ENCODE measurements at places on chromosomes 7 and 10.

GRCh38 chr10:30589441-30589840 lies 40.1 kb downstream of the LYZL2 start:
- DNase-seq = no peak

DNA sequence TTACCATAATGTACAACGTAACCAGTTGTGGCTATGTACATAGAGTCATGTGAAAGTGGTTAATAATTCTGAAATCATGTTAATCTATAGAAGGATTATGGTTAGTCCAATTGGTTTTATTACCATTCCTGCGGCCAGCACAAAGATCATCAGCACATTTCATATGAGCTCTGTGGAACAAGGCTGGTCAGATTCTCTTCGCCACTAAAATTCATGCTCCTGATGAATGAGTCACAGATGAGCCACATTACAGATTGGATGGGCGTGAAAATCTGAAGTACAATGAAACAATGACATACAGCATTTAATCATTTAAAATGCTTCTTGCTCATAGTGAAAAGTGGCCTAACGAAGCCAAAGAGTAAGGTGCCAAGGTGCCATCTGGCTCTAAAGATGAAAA lies 716.2 kb upstream of the PHF14 start:
- DNase-seq = no peak

DNA sequence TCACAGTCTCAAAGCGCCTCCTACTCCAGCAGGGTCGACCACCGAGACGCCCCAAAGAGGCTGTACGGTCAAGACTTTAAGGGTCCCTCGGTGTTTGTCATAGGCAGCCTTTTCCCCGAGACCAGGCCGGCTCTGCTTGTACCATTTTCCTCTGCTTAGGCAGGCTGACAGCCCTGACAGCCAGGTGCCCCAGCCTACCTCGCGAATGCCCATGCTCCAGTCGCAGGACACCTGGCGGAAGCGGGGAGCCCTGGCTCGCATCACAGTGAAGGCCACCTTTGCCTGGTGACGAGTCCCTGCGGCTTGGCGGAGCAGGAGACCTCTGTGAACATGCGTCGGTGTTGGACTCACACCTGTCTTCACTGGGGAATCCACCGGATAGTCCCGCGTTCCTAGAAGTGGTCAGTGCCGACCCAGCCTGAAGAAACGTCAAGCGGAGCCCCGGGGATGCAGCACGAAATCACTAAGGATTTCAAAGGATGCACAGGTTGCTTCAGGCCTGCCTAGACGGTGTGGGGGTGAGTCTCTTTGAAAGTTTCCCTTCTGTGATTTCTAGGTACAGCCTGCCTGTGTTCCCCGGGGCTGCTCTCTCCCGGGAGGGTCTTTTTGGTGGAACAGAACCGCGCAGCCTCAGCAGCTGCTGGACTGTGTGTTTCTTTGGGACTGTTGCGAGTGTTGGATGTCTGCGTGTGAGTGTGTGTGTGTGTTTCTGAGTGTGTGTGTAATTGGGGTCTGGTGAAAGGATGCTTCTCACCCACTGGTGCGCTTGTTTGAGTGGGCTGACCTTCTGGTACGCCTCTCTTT lies 30.5 kb upstream of the ZNF273 start:
- DNase-seq = no peak

DNA sequence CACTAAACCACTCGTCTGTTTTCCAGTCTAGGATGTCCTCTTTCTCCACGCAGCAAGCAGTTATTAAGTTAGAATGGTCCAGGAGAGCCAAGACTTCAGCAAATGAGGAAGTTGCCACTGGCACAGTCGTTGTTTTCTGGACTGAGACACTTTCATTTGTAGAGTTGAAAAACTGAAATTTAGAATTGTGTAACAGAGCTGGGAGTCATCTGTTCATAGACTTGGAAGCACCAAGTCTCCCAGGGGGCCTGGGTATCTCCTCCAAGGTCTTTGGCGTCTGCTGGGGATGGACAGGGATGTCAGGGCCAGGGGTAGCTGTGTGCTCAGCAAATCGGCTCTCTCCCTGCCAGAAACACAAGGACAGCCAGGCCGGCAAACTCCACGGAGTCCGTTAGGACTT lies 208.4 kb downstream of the FANK1 start:
- no peak for DNase-seq

DNA sequence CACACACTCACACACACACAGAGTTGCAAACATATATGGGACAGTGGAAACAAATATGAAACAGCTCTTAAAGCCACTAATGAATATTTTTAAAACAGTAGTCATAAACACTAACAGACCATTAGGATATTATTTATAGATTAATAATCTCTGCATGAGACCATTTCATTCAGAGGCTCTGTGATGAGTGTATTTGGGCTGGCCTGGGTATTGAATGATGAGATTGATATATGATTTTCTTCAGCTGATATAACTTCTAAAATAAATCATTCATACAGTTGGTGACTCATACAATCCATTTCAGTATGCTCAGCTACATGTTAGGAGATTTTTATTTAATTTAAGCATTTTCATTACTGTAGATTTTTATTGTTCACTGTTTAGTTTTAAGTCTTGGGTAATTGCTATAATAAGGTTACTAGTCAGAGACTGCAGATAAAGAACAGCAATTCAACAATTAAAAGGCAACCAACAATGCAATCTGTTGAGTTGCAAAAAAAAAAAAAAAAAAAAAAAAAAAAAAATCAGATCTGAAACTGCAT lies 25.2 kb upstream of the AGK start:
- DNase-seq = no peak

DNA sequence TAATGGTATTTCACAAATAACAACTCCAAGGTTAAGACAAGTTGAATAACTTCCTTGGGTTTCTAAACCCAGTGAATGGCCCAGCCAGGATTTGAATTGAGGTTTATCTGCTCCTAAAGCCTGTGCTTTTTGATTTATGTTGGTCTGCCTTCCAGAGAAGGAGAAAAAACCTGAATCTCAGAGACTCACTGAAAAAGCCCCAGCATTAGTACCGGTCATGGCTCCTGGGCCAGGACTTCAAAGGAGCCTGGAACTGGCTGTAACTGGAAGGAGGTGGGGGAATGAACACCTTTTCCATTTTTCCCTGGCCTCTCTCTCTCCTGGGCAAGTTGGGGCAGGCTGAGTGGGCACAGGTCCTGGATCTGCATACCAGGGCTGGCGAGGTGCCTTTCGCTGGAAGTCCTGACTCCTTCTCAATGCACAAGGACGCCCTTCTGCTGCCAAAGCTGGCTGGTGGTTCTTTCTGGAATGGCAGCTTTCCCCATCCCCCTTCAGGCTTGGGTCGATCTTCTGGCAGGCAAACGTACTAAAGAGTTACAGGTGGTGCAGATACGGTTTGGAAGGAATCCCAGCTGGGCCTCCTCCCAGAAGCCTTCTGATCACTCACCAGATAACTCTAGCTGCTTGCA lies 268.2 kb downstream of the PTEN start:
- no peak for DNase-seq

GRCh38 chr7:150388709-150389531 lies 9.8 kb downstream of the ZNF775 start:
- DNase-seq = no peak

DNA sequence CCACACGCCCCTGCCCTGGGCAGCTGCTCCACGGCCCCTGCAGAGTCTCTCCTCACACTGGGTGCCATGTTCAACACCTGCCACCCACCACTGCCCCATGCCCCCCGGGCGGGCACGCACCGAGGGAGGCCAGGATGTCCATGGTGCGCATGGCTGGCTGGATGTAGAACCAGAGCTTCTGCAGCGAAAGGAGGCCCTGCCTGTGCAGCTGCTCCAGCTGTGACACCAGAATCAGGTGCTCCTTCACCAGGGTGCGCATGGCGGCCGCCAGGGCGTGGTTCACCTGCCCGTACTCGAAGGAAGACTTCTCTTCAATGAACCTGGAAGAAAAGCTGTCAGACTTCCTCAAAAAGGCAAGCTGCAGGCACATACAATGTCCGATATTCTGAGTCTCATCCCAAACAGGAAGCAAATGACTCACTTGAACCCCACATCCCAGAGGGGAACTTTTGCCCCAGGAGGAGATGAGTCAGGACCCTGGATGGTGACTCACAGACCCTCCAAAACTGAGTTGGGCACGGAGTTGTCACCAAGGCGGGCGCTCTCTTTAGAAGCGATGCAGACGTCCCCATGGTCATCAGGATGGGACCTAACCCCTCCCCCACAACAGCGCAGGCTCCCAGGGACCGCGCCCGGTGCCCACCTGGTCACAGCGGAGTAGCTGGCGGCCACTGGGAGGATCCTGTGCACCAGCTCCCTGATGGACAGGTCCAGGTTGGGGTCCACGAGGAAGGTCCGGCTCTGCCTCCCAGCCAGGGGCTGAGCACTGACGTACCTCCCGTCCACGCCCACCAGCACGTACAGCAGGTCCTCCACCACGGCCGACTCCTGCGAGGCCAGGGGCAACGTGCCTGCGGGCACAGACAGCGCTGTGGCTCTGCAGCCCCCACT lies 15.5 kb downstream of the TUBGCP2 start:
- no peak for DNase-seq

GRCh38 chr7:142345811-142346210 lies 88.0 kb upstream of the PRSS58 start:
- no peak for DNase-seq

DNA sequence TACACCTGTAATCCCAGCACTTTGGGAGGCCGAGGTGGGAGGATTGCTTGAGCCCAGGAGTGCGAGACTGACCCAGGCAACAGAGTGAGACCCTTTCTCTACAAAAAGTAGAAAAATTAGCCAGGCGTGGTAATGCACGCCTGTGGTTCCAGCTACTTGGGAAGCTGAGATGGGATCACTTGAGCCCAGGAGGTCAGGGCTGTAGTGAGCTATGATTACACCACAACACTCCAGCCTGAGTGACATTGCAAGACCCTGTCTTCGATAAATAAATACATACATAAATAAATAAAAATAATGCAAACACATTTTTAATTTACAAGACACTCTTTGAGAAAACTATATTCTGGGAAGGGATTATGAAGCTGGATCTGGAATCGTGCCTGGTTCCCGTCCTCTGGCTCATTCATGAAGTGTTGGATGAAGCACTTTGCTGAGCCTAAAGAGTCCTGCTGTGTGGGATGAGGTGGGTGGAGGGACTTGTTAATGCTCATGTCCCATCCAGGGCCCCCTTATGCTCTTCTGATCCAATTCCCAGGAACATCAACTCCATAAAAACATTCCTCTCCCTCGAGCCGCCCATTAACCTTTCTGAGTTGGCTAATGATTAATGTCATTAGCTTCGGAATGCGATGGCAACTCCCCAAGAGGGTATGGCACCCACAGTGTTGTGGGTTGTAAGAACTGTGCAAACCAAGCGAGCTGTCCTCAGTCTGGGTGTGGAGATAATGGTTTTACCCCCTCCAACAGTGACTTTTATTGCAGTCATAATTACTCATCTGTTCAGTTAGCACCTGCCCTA lies 236.3 kb downstream of the BAMBI start:
- DNase-seq = no peak

DNA sequence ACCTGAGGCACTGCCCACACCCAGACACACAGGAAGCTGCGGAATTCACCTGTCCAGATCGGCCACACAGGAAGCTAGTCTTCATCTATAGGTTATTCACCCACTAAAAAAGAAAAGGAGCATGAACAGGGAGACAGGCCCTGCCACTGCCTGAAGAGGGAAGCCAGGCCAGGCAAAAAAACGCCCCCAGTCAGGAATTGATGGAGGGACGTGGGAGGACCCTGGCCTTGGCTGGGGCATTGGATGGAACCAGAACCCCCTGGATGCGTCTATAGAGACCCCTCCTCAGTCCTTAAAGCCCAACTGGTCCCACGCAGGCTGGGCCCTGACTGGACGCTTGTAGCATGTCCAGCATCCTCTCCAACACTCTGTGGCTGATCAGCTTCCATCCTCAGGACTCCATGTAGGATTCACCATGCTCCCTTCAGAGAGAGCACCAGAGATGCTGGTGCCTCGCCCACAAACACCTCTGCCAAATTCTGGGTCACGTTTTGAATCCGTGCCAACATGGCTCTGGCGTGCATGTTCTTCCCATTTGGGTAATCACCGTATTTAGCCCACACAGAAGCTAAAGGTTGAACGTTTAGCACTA lies 259.3 kb upstream of the TCERG1L start:
- no peak for DNase-seq

- DNase-seq = no peak
Measured at GRCh38 chr7:14395860-14396259, 406.4 kb upstream of the ETV1 start.

DNA sequence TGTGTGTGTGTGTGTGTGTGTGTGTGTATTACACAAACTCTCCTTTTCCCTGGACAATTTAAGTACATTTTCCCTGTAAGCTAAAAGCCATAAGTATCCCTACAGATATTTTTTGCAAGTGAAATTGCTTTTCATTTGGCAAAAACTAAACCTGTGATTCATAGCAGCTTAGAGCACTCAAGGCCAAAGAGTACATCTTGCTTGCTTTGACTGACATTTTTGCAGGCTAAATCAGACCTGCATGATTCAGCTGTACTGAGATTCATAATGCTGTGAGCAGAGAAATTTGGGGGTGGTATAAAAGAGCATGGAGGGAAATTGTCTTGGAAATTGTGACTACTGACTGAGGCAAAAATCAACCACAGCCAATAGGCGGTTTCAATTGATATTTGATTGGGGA lies 500.4 kb downstream of the GFRA1 start:
- no peak for DNase-seq

DNA sequence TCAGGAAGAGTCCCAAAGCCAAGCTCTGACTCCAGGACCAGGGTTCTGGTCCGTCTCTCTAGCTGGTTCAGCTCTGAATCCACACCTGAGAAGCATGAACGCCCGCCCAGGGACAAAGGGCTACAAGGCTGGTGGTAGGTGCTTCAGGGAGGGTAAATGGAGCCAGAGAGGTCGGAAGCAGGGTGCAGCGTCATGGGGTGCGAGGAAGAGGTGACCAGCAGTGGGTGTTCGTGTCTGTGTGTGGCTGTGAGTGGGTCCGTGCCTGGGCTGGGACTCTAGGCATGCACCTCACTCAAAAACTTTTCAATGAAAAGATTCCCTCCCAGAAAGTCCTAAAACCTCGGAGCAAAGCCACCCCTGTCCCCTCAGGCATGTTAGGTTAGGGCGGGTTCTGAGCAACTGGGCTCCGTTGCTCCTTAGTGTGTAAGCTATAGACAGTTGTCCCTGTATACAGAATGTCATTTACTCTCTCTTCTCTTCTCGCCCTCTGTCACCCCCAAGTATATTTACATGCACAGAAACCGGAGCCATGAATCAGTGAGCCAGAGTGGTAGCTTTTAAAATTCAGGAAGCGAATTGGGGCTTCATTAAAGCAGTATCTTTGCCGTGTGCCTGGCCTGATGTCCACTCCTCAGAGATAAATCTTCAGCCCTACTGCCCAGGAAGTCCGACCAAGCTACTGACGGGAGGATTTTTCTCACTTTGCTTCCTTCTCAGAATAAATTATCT lies 12.3 kb upstream of the GATA3 start:
- DNase-seq = no peak

GRCh38 chr7:99293650-99294049 lies 21.0 kb downstream of the MYH16 start:
- no peak for DNase-seq
